Smooth muscle cell of bladder (primary cell): ENCODE measurements at places on chromosomes 4 and X. TPM values are rescaled to one million over a fixed set of nuclear protein-coding genes. Genes with fewer than 3 reads are reported as not detected.

UGT2B10 gene
- total RNA-seq, result not detected in 2 replicates

NAP1L3 gene
- 1.6 and 2.9 TPM in 2 replicates for total RNA-seq

JAKMIP1 gene
- total RNA-seq, result under 0.01 TPM in 1 of 2 replicates, not detected in the other

FRMPD3 gene
- not detected in 2 replicates for total RNA-seq

MAB21L2 gene
- under 0.01 TPM in 1 of 2 replicates, not detected in the other for total RNA-seq

MAGIX gene
- total RNA-seq, result 0.85 and 1.4 TPM in 2 replicates

PLK4 gene
- 1.1 and 1.4 TPM in 2 replicates for total RNA-seq

GAB1 gene
- 5.8 and 6.1 TPM in 2 replicates for total RNA-seq

FAM47E gene
- total RNA-seq, result 0.28 and 1.4 TPM in 2 replicates

GUCY1B1 gene
- total RNA-seq, result 6.3 and 10.2 TPM in 2 replicates

AMBN gene
- not detected in 2 replicates for total RNA-seq

GPRIN3 gene
- total RNA-seq, result under 0.01 and 0.09 TPM in 2 replicates

RNF150 gene
- total RNA-seq, result 0.28 and 1.1 TPM in 2 replicates

PDZD4 gene
- total RNA-seq, result 0.14 and 0.18 TPM in 2 replicates

MAGEC3 gene
- not detected in 2 replicates for total RNA-seq

CYTL1 gene
- 3.1 and 53.0 TPM in 2 replicates for total RNA-seq

CYBB gene
- under 0.01 TPM in 1 of 2 replicates, not detected in the other for total RNA-seq

NAA11 gene
- not detected in 2 replicates for total RNA-seq

PF4V1 gene
- total RNA-seq, result 51.0 and 75.8 TPM in 2 replicates

LONRF3 gene
- total RNA-seq, result 0.28 and 1.8 TPM in 2 replicates

TMPRSS11D gene
- total RNA-seq, result not detected in 2 replicates

LIMCH1 gene
- 16.5 and 42.9 TPM in 2 replicates for total RNA-seq

SLC10A3 gene
- 11.8 and 22.7 TPM in 2 replicates for total RNA-seq

FGG gene
- 0.09 and 0.14 TPM in 2 replicates for total RNA-seq

UGT2A1 gene
- not detected in 2 replicates for total RNA-seq

SHOX gene
- not detected in 2 replicates for total RNA-seq

IL13RA1 gene
- 53.3 and 56.0 TPM in 2 replicates for total RNA-seq

DRP2 gene
- total RNA-seq, result 0.57 and 0.74 TPM in 2 replicates

RAB41 gene
- not detected in 2 replicates for total RNA-seq

XK gene
- total RNA-seq, result under 0.01 TPM in 2 replicates

NWD2 gene
- total RNA-seq, result not detected in 2 replicates

CRMP1 gene
- under 0.01 and 0.14 TPM in 2 replicates for total RNA-seq
